ENCODE measurements at places on chromosomes 2 and 18.

- DNase-seq: no peak
Observed at GRCh38 chr18:24982831-24983230, 369.1 kb downstream of the ZNF521 start.

DNA sequence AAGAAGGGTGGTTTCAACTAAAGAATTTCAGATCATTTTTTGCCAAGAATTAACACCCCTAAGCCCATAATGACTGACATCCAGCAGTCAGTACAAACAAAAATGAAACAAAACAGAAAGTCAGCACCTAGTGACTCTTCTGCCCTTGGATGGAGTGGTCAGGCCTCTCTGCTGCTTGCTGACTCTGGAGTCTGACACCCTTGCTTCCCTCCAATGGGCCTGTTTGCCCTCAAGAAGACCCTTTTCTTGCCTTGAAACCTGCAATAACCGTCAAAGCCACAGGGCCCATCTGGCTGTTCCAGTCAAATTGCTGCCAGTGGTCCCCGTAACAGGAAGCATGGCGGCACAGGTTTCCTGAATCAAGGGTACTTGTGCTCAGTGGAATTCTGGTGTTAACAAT lies 27.2 kb upstream of the CYTIP start:
- DNase-seq: no peak

- DNase-seq: no peak
Observed at GRCh38 chr18:62140259-62140658, 46.6 kb downstream of the PIGN start.

- DNase-seq: no peak
Observed at GRCh38 chr18:14781671-14782070, 33.7 kb downstream of the ANKRD30B start.

- DNase-seq: peak; percentile 53
Observed at GRCh38 chr18:79965119-79965902, 868 bp downstream of the HSBP1L1 start.

DNA sequence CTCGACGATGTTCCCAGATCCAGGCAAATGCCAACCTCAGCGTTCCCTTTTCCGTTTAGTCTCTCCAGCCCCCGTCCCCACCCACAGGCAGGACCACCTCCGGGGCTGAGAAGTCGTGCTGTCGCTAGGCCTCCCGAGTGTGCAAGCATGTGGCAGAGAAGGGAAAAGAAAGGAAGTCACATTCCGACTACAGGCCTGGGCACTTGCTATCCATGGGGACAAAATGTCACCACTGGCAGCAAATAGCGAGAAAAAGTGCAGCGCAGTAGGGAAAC lies 420 bp downstream of the PIGN start:
- DNase-seq: no peak

DNA sequence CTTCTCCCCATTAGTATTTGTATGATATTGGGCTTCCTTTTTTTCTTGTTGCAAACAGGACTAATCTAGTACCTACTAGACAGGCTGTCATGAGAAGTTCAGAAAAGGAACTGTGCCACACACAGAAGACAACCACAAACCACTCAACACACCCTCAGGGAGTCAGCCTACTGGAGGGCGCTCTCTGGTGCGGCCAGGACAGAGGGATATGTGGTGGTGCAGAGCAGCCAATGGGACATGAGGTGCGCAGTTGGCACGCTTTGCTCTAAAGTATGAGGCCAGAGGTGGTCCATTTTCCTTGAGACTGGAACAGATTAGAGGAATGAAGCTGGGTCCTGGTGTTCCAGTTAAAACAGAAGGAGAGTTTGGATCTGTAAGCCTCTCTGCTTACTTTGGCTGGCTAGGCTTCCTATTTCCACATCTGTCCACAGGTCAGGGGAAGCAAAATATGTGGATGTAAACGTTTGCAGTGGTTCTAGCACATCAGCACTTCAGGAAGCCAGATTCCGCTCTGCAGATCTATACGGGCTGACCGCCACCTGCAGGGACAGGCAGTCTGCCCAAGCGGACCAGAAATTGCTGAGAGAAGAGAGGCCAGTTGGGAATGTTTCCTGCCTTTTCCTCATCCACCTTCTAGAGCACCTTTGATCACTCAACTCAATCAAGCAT lies 114.1 kb downstream of the GFPT1 start:
- DNase-seq: no peak

DNA sequence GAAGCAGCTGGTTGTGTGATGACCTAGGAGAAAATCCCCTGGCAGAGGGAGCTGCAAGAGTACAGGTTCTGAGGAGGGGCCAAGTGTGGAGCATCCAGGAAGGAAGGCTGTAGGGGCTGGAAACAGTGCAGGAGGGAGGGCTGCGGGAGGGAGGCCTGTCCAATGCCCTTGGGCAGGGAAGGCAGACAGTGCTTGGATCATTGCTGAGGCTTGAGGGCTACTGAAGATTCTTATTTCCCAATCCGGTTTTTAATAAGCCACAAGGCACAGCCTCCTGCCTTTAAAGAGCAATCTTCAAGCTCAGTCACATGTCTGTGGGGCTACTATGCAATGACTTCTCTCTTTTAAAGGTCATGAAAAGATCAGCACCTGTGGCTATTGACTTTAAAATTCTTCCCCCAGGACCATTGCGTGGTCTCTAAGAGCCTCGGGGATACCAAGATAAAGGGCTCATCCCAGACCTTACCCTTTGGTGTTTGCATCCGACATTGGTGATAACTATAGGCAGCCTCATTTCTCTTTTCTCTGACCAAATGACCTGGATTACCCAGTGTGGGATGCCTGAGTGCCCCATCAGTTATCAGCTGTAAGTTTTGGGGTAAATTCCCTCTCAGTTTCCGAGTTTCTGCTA lies 149.6 kb downstream of the DOCK10 start:
- no peak for DNase-seq
